ENCODE measurements at places on chromosomes 6 and 20.

- no peak for DNase-seq
These were observed 29.1 kb downstream of the OPN5 start for GRCh38 chr6:47810885-47811284.

- no peak for DNase-seq
These were observed 25.2 kb downstream of the PYGB start for GRCh38 chr20:25273046-25273445.

DNA sequence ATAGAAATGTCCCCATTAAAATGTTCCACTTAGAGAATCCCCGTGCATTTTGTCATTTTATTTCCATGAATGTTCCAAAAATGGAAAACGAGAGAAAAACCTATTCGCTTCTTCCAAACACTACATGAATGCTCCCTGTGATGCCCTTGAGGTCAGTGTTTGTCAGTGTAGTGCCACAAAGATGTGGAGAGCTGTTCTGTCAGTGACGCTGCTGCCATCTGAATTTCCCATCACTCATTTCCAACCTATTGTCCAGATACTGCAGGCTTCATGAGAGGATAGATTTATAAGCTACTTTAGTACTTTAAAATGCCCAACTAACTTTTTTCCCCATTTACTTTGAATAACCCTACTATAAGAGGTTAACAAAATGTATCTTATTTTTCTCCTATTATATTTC lies 335.8 kb downstream of the CDKAL1 start:
- no peak for DNase-seq

- DNase-seq, result no peak
These were observed 29.9 kb downstream of the KIF13A start for GRCh38 chr6:17957498-17957897.

GRCh38 chr20:2507464-2507863 lies 1.3 kb downstream of the ZNF343 start:
- DNase-seq, result no peak
